ENCODE measurements at places on chromosomes 5 and 9.

GRCh38 chr5:148952097-148952867, 110.6 kb downstream of the SH3TC2 start:
- DNase-seq = no peak

- no peak for DNase-seq
Measured at GRCh38 chr9:135563039-135563476, 1.5 kb downstream of the PAEP start.

DNA sequence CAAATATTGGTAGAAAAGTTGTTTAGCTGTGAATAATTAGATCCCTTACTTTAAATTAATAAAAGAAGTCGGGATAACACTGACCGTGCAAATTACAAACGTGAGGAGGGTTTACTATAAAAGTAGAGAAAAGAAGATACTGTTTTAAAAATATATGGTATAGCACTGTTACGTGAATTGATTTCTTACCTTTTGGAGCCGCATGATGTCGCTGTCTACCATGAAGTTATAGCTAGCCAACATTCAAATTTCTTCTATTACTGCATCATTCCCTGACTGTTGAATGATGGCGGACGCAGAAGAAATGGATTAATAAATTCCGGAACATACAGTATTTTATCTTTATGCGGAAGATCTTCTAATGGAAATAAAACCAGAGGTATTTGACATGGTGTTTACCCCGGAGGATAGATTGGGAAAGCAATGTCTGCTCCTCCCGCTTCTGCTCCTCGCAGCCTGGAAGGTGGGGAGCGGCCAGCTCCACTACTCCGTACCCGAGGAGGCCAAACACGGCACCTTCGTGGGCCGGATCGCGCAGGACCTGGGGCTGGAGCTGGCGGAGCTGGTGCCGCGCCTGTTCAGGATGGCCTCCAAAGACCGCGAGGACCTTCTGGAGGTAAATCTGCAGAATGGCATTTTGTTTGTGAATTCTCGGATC, at the start of gene PCDHA6:
PCDHA6 (plus strand) TSS at position 257 of the 658 bp plus-strand sequence; CDS start at position 389, 132 bp downstream.
- no peak for DNase-seq

DNA sequence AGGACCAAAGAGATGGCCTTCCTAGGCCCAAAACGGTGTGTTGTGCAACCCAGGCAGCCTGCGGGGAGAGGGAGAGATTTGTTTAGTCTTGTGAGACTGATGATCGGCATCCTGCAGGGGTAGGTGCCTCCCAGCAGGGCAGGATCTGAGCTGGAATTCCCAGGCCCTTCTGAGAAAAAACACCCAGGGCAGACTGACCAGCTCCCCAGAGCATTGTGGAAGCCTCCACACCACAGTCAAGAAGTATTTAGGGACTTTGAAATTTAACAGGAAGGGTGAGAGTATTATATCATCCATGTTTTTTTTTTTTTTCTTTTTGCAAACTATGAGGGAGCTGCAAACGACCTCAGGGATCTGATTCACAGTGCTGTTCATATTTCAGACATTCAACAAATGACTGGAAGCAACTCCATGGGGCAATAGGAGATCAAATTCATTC, 104.5 kb upstream of the LHFPL2 start:
- DNase-seq = no peak

- DNase-seq = no peak
Measured at GRCh38 chr5:56191656-56192055, 41.5 kb downstream of the ANKRD55 start.

GRCh38 chr5:3187771-3188425, 407.7 kb upstream of the IRX1 start:
- no peak for DNase-seq

DNA sequence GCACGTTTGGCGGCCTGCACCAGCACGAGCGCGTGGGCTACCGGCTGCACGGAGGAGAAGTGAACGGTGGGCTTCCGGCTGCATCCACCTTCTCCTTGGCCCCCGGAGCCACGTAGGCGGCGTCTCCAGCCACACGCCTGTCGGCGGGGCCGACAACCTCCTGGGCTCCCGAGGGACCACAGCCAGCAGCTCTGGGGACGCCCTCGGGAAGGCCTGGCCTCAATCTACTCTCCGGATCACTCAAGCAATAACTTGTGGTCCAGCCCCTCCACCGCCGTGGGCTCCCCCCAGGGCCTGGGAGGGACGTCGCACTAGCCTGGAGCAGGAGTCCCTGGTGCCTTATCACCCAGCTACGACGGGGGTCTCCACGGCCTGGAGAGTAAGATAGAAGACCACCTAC, 73.7 kb downstream of the INSL6 start:
- DNase-seq = no peak

GRCh38 chr5:15326932-15327331, 173.0 kb upstream of the FBXL7 start:
- no peak for DNase-seq

GRCh38 chr5:141906972-141907371, 16.7 kb upstream of the DELE1 start:
- DNase-seq = no peak

- no peak for DNase-seq
Measured at GRCh38 chr5:154042766-154043165, 4.0 kb downstream of the MFAP3 start.

- no peak for DNase-seq
Measured at GRCh38 chr9:33908749-33909148, 91.8 kb downstream of the UBE2R2 start.

- DNase-seq = no peak
Measured at GRCh38 chr5:51860532-51861018, 477.3 kb downstream of the ISL1 start.

DNA sequence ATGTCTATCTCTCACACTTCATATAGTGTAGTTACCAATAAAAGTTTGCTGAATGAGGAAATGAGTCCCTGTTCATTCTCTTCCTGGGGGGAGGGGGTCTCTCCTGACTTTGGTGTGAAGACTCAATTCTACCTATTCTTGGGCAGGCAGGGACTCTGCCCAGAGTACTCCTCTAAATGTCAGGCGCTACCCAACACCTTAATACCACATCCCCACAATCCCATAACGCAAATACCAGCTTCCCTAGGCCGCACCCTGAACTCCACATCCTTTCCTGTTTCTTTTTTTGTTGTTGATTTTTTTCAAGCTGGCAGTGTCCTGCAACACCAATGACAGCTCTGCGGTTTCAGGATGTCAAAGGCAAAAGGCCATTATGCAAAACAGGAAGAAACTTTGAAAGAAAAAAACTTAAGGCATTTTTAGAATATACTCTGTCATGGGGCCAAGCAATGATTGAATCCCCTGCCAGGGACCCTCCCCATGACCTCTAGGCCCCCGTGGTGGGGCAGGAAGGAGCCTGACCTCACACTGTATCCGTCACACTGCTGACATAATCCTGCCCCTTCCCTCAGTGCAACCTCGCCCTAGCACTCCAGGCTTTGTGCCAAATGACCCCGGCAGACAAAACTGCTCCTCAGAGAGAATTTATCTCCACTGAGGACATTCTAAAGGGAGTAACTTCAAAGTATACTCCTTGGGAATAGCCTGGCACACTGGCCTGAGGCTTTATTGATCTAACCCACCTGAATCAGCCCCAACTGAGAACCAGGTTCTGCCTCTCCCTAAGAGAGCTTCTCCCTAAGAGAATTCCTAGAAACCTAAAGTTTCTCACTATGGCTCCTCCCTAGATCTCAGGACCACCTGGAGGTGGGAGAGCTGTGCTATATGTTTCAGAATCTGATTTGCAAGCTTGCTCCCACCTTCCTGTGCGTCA, 8.0 kb downstream of the B4GALT1 start:
- DNase-seq = no peak
